Stimulated activated naive CD8-positive, alpha-beta T cell treated with anti-CD3 and anti-CD28 coated beads, Interleukin-15, Interleukin-2, amounts not matched to agents 100 U/mL and 50 U/mL, for 24 hours (primary cell): ENCODE measurements at places on chromosomes 12 and 14.

GRCh38 chr14:22539831-22540230 is 49.2 kb downstream of the DAD1 start:
- peak; percentile 52 for DNase-seq

DNA sequence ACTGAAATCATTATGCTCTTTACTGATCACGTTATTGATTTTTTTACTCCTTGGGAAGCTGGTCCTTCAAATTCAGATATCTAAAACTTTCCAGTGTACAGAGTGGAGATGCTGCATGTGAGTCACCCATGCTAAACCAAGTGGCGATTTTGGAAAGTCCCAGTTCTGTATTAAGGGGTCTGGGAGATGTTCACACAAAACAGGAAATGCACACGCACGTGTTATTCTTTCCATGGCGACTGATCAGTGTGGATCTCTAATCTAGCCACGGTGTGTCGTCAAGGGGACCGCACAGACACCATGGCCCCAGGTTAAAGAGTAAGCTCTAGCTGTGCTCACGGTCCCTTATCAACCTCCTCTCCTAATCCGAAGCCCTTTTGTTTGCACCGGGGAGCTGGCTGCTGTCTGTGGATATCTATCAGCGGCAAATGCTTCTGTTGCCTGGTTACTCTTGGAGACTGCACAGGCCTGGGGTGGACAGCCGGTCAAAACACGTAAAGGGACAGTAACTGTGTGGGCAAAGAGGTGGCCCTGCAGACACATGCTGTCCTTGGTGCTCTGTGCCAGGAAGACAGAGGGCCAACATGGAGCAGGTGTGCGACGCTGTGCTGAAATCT is 96.6 kb downstream of the RIMBP2 start:
- no peak for DNase-seq

GRCh38 chr12:67382241-67382871 is 113.2 kb downstream of the CAND1 start:
- DNase-seq: no peak

GRCh38 chr12:98816720-98817119 is 171.6 kb downstream of the APAF1 start:
- no peak for DNase-seq
